ENCODE measurements at places on chromosomes 2 and 18. TPM values are rescaled to one million over a fixed set of nuclear protein-coding genes. Genes with fewer than 3 reads are reported as not detected.

STRADB gene
- 78.4 TPM for total RNA-seq

PSD4 gene
- total RNA-seq = 1.9 TPM

ASTL gene
- not detected for total RNA-seq

DSG2 gene
- 47.0 TPM for total RNA-seq

SH3BP4 gene
- total RNA-seq = 10.3 TPM
